Fibroblast of the aortic adventitia (primary cell): ENCODE measurements at places on chromosomes 1 and 21.
A peak's percentile ranks its signal among the peaks of the same experiment; 100 is the strongest.

DNA sequence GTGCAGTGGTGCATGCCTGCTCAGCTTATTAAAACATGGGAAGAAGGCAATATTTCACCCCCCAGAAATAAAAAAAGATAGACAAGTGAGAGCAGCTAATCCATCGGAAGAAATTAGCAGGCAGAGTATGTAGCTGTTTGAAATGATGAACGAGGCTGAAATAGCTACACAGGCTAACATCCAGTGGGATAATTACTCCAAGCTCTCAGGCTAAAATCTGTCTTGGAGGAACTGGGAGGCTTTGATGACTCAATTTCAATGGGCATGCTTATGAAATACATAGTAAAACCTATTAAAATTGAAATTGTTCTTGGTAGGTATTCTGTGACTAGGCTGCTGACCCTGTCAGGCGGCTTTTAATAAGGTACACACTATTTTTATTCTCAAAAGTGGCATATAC is 84.1 kb upstream of the RRP15 start:
- DNase-seq = peak; percentile 31

DNA sequence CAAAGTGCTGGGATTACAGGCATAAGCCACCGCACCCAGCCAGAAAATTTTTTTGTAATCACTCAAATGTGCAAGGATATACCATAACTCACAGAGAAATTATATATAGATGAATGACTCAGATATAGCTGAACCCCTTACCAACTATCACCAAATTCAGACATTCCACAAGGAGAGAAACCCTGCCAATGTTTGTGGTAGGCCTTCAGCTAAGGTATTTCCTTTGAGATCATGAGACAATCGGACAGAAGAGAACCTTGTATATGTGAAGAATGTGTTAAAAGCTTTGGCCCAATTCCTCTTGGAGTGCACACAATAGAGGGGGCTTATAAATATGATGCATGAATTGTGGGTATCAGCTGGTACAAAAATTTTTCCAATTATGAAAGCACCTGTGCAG is 50.7 kb downstream of the ZNF684 start:
- DNase-seq = peak; percentile 46

- no peak for DNase-seq
Measured at GRCh38 chr1:44489481-44489880, 84.4 kb downstream of the RNF220 start.

DNA sequence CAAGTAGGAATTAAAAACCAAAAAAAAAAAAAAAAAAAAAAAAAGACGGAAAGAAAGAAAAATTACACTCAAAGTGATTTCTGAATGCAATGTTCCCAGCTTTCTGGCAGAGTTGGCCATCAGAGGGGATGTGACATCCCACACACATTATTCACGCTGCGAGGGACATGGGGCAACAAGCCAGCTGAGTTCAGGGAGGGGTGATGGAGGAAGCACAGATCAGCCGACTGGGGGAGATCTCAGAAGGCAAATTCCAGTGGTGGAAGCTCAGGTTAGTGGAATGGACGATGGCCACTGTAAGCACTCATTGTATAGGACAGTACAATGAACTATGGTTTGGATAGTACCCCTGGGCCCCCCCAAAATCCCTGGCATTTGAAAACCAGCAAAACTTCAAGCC is 311.9 kb downstream of the PCP4 start:
- no peak for DNase-seq

- DNase-seq = peak; percentile 78
Measured at GRCh38 chr1:193335806-193336428, 149.5 kb upstream of the B3GALT2 start.

DNA sequence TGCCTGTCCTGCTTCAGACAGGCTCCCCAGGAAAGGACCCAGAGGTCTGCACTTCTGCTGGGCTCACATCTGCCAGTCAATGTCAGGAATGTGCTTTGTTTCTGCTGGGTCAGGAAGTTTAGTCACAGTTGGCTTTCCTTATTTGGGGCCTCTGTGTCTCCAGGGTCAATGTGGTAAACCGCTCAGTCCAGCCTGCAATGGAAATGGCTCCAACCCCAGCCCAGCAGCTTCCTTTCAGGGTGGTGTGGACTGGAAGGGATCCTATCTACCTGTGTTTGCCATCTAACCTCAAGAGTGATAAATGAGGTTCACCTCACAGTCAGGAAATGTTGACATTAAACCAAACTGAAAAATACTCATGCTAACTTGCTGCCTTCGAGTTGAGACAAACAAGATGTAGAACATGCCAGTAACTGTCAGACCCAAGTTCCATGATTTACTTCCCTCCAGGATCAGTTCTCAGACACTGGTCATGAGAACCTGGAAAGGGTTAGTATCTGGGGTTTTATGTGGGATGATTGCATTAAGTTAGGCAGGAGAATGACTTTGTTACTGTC is 20.3 kb downstream of the ENO1 start:
- peak; percentile 87 for DNase-seq

GRCh38 chr1:91513160-91513559 is 12.5 kb downstream of the CDC7 start:
- DNase-seq = peak; percentile 76

GRCh38 chr21:29228306-29228705 is 70.4 kb upstream of the BACH1 start:
- no peak for DNase-seq

- DNase-seq = no peak
Measured at GRCh38 chr1:147185432-147185831, 13.2 kb upstream of the PRKAB2 start.

GRCh38 chr1:30332116-30333094 is 391.0 kb downstream of the MATN1 start:
- DNase-seq = no peak

DNA sequence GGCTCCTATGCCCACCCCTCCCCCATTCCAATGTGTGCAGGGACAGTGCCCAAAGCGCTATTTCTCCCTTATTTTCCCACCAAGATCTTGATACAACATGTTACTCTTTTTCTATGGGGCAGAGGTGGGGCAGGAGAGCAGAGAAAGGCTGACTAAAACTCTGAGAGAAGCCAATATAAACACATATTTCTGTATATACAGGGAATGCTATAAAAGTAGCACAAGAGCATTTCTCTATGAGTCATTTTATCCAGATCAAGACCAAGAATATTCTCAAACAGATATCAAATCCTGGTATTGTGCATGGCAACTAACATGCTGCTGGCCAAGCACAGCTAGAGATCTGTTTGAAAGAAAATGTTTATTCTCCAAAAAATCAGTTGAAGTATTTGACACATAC is 7.3 kb downstream of the WDR26 start:
- DNase-seq = peak; percentile 84

DNA sequence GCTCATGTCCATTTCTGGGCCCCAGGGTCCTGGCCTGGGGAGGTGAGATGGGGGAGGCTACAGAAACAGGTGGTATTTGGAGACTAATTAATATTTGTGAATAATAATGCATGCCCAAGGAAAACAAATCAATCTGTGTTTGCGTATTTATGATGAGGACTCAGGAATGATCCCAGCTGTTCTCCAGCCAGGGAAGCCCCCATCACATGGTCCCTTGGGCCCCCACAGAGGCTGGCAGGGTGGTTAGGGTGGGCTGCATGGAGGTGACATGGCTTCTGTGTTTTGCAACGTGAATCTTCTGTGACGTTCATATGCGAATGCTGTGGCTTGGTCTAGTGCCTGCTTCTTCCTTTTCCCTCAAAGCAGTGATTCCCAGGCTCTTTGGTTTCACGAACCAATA is 10.5 kb downstream of the PTPRF start:
- DNase-seq = no peak
